Foreskin keratinocyte (primary cell): ENCODE measurements at places on chromosomes 4 and X. TPM values are rescaled to one million over a fixed set of nuclear protein-coding genes. Genes with fewer than 3 reads are reported as not detected.

- no peak for DNase-seq
These were observed 620.8 kb upstream of the NR3C2 start for GRCh38 chr4:149062997-149063396.

- no peak for DNase-seq
These were observed 107.2 kb downstream of the ATP11C start for GRCh38 chrX:139825618-139826017.

Gene TMEM156
- 0.21 and 0.61 TPM in 2 replicates for total RNA-seq

DNA sequence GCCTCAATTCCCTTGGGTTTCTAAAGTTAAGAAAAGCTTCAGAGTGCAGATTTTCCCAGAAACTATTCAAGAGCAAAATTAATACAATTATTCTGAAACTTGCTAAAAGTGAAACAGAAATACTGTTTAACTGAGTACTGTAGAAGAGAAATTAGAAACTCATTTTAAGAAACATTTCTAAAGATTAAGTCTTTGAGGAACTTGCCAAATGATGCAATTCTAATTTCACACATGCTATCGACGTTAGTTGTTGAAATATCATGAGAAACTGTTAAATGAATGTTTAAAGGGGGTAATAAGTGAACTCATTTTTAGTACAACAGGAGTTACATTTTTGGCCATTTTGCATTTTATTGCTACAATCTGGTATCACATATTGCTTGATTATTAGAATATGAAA, 125.3 kb upstream of the MAOA start:
- no peak for DNase-seq

Gene GAB3
- total RNA-seq: 0.14 and 0.31 TPM in 2 replicates

GRCh38 chrX:13533726-13534125, 35.7 kb upstream of the EGFL6 start:
- peak; percentile 23 for DNase-seq

- no peak for DNase-seq
These were observed 62.1 kb upstream of the LANCL3 start for GRCh38 chrX:37509349-37509748.

GRCh38 chrX:150364347-150365050, 1.4 kb downstream of the MAMLD1 start:
- peak; percentile 18 for DNase-seq

Gene ZNF630
- 1.1 and 1.3 TPM in 2 replicates for total RNA-seq

Gene FREM3
- not detected in 2 replicates for total RNA-seq

DNA sequence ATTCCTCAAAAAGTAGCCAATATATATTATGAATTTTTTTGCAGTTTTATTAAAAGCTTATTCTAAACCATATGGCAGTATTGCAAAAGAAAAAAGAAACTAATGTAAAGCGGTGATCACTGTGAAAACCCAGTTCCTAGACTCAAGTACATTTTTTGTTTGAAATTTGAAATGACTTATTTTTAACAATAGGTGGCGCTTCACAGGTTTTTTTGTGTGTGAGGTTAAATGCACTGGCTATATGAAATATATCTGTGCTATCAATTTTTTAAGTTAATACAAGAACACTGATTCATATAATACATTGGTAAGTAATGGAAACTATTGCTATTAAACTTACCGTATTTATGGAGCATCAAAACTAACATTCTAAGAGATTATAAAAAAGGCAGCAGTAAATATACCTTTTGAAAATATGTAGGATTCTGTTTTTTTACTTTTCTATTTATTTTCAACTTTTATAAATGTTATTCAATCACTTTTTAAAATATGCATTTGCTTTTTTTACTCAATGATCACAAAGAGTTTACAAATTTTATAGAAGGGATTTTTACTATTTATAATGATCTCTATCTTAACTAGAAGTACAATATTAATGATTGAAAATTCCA, 5.6 kb upstream of the SPRY1 start:
- DNase-seq: no peak

Gene USP51
- total RNA-seq: 0.67 and 0.85 TPM in 2 replicates

- DNase-seq: no peak
These were observed 144.6 kb upstream of the KCNIP4 start for GRCh38 chr4:22093126-22093525.

Gene ZNF711
- 2.8 and 3.0 TPM in 2 replicates for total RNA-seq

- DNase-seq: peak; percentile 46
These were observed 156.7 kb downstream of the TRIML1 start for GRCh38 chr4:188295899-188296298.

Gene SLC26A1
- total RNA-seq: not detected in 2 replicates

Gene C4orf36
- total RNA-seq: 2.8 and 3.2 TPM in 2 replicates

DNA sequence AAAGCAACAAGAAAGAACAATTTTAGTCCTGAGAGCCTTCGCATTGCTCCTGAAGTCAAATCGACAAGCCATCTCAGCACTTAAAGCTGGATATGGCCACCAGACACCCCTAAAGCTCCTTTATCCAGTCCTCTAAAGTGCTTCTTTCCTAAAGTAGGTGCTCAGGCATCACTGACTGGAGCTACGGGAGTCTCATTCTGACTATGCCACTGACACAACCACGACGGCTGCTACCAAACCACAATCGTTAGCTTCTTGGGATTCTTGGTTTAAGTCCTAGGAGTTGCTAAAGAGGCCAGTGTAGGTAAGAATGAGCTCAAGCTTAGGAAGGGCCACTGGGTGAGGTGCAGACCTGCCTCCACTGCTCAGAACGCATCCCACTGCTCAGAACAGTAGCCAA, 1.0 kb downstream of the SLC10A6 start:
- no peak for DNase-seq

GRCh38 chr4:173488656-173489055, 41.4 kb downstream of the HAND2 start:
- no peak for DNase-seq

- no peak for DNase-seq
These were observed 108.5 kb downstream of the FAM53A start for GRCh38 chr4:1575418-1576303.

DNA sequence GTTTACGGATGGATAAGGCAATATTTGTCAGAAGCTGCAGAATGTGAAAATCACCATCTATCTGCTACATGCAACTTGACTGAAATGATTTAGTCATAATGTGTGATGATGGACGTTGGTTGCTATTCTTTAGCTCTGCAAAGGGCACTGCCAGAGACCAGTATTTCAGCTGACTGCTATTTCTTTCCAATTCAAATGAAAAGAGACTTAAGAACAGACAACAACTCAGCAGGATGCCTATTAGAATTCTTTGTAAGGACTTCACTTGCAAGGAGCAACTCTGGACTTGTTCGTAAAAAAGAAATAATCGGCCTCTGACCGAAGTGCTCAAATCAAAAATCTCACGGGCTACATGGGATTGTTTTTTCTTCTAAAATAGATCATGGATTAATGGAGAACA, 262.7 kb downstream of the DHX15 start:
- DNase-seq: no peak

Gene TLR3
- 5.2 and 6.9 TPM in 2 replicates for total RNA-seq

GRCh38 chr4:100581337-100581736, 63.5 kb upstream of the EMCN start:
- DNase-seq: peak; percentile 92

DNA sequence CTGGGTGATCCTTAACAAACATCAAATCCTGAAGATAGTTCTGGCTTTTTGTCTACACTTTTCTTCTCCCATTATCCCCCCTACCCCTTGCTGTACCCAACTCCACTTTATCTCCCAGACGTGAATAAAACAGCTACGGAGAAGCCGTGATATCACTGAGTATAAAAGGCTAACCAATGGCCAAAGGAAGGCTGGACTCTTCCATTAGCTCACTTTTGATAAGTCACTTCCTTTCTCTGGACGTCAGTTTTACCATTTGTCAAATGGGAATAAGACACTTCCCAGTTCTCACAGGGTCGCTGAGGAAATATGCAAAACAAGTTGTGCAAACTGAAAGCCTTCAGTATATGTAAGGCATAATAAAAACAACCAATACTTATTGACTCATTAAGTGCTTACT, 38.6 kb upstream of the EDA2R start:
- no peak for DNase-seq

- peak; percentile 87 for DNase-seq
These were observed 169.8 kb upstream of the GALNT7 start for GRCh38 chr4:172998527-172999469.

DNA sequence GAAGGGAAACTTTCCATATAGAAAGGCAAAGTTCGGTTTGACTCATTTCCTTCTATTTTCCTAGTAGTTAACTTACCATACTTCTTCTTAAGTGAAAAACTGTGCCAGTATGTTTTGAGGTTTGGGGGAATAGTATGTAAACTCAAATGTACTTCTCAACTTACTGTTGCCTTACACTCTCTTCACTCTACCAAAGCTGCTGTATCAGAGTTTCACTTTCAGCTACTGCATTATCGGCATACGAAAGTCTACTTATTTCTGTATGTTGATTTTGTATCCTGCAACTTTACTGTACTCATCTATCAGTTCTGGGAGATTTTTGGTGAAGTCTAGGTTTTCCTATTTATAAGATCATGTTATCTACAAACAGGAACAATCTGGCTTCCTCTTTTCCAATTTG, 932.7 kb downstream of the FAT4 start:
- DNase-seq: no peak

Gene TCEAL9
- total RNA-seq: 87.4 and 102 TPM in 2 replicates

Gene SPANXA1
- not detected in 2 replicates for total RNA-seq

Gene DACH2
- total RNA-seq: not detected in 2 replicates

Gene RAB33A
- total RNA-seq: 0.10 TPM in 1 of 2 replicates, not detected in the other

Gene EGFL6
- total RNA-seq: not detected in 2 replicates

- DNase-seq: no peak
These were observed 24.4 kb downstream of the AIMP1 start for GRCh38 chr4:106340774-106341173.

- DNase-seq: no peak
These were observed 98.6 kb upstream of the NR3C2 start for GRCh38 chr4:148540622-148541326.

DNA sequence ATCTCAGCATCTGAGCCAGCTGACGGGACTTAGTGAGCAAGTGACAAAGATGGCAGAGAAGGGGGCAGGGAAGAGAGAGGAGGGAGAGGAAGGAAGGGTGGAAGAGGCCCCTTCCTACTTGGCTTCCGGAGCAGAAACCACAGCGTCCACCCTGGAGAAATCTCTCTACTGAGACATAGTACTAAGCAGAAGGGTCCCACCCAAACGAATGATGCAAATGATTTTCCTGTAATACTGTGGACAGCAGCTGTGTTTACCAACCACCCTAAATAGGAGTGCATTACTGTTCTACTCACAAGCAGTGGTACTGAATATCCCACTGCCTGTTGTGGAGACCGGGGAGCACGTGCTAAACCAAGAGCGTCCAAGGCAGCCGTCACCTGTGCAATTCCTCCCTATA, 29.4 kb downstream of the DTHD1 start:
- DNase-seq: no peak

DNA sequence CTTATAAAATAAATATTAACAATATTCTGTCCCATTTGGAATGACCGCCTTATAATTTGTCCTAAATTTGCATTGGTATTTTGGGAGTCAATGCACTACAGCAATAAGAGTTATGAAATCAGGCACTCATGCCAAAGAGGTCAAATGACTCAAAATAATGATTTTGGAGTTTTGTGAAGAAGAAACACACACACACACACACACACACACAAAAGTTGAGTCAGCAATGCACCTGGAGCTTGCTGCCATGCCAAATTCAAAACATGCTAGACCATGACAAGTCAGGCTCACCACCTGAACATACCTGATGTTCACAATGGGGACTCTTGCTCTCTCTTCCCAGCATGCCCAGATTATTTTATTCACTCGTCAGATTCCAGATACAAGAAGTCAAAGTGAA, 56.7 kb downstream of the PROM1 start:
- DNase-seq: peak; percentile 78

DNA sequence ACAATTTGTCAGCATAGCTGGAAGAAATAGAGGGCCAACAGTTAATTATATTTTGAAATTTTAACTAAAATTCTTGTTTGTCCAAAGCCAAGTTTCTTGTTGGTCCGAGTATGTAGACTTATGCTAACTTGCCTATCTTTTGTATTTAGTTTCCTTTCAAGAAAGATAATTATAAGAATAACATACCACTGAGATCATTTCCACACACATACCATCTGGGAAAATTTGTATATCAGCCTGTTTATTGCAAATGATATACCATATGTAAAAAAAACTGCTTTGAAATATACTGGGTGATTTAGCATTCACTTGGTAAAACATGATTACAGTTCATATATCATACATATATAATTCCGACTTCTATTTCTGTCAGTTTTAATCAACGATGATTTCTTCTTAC, 84.7 kb upstream of the ANKRD50 start:
- DNase-seq: no peak

- DNase-seq: no peak
These were observed 12.3 kb downstream of the PDGFC start for GRCh38 chr4:156959298-156959702.

- no peak for DNase-seq
These were observed 83.5 kb downstream of the ZNF674 start for GRCh38 chrX:46461660-46462191.

Gene KIT
- not detected in 2 replicates for total RNA-seq

DNA sequence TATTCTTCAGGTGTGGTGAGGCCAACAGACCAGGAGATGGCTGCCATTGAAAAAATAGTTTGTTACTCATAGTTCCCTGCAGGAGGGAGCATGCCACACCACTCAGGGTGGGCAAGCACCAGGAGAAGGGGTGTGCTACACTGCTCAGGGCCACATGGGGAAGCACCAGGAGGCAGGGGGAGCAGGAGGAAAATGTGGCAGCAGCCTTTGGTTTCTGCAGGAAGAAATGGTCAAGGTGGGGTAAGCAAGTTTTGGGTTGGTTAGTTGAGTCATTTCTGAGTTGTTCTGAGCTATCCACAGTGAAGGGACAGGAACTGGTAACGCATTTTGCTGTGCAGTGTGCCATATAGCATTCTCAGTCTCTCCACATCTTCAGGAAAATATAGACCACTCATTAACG, 23.8 kb downstream of the FGFBP1 start:
- no peak for DNase-seq

Gene ARMCX1
- total RNA-seq: 16.3 and 16.8 TPM in 2 replicates

Gene OCRL
- 21.0 and 21.2 TPM in 2 replicates for total RNA-seq

Gene HPGDS
- not detected in 2 replicates for total RNA-seq

Gene MTHFD2L
- 6.1 and 15.4 TPM in 2 replicates for total RNA-seq

- no peak for DNase-seq
These were observed 26.7 kb downstream of the TMEM192 start for GRCh38 chr4:165085946-165086345.

DNA sequence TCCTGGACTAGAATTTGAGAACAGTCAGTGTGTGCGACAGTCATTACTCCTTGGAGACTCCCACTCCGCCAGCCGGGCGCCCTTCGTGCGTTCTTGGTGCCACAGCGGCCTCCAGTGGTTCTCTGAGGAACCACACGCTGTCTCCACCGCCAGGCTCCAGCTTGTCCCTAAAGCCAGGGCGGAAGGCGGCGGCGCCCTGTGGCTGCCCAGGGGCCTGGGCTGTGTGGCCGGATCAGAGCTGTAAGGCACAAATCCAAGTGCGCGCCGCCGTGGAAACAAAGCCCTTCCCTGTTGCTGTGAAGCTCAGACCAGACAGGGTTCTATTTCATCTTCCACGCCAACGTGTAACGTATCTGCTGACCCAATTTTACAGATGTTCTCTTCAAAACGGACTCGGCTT, 34.2 kb downstream of the IDS start:
- DNase-seq: peak; percentile 18

Gene CXCL3
- 2.0 and 4.9 TPM in 2 replicates for total RNA-seq
